ENCODE measurements at places on chromosomes 5 and 9.

- no peak for DNase-seq
Observed at GRCh38 chr5:61029456-61030162, 84.6 kb downstream of the NDUFAF2 start.

DNA sequence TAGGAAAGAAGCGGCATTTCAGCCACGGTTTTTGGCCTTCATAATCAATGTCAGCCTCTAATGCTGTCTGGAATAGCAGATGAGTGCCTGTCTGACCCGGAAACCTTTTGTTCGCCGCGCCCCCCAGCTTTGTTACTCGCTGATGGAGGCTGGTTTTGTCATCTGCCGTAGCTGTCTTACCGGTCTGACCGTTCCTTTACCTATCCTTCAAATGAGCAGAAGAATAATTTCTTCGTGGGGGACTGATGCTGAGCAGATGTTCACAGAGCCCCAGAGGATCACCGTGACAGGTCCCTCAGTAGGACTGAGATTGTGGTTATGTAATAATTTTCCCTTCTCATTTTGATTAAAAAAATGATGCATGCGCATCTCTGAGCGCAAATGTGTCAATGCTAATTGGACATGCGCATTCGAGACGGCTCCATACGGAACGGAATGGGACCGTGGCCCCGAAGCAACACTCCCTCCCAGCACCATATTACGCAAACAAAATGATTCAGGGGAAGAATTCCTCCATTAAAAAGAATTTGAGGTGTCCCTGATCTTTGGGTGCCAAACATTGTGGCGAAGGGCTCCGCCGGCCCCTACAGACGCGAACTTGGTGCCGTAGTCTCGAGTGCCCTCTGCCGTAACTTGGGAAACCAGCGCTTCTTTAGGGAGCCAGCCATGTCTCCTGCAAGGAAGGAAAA, 27.6 kb downstream of the TLX3 start:
- DNase-seq: no peak

- no peak for DNase-seq
Observed at GRCh38 chr5:152649609-152650008, 244.5 kb upstream of the NMUR2 start.

- no peak for DNase-seq
Observed at GRCh38 chr5:16755641-16756040, 138.8 kb upstream of the RETREG1 start.

GRCh38 chr5:16837305-16837704, 98.8 kb downstream of the MYO10 start:
- DNase-seq: no peak

GRCh38 chr9:93079371-93079770, 16.6 kb upstream of the CARD19 start:
- no peak for DNase-seq

DNA sequence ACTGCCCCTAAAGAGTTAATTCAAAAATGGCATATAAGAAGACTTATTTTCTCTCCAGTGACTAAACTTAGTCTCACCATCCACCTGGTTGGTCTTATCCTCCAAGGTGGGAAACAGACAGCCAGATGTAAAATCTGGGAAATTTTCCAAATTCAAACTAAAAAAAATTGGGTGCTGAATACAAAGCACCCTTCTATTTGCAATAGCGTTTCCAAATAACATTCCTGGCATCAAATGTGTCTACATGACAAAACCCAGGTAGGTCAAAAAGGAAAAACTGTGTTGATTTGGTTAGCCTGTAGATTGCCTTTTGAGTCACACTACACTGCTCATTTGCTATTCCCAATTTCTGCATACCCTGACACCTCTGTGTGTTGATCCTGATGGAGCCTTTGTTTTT, 252.2 kb downstream of the NR2F1-AS1 start:
- DNase-seq: no peak

DNA sequence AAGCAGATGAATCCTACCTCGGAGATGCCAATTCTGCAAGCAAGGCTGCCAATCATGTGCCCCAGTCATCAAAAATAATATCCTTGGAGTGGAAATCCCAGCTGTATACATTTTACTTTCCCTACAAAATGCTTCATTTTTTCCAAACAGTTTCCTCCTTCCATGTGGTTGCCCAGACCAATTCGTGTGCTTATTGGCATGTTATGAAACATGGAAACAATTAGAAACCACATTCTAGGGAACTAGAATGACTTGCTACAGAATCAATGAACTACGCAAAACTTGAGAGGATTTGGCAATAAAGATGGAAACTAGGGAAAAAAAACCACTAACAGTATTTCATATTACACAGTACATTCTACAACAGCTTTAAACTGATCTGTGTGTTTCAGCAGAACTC, 584.5 kb upstream of the DMAC1 start:
- no peak for DNase-seq
